ENCODE measurements at places on chromosomes 7 and 10.
A peak's percentile ranks its signal among the peaks of the same experiment; 100 is the strongest.

DNA sequence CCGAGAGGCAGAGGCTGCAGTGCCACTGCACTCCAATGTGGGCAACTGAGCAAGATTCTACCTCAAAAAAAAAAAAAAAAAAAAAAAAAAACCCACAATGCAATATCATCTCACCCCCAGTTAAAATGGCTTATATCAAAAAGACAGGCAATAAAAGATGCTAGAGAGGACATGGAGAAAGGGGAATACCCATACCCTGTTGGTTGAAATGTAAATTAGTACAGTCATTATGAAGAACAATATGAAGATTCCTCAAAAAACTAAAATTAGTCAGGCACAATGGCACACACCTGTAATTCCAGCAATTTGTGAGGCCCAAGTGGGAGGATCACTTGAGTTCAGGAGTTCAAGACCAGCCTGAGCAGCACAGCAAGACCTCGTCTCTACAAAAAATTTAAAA is 25.7 kb downstream of the ABI1 start:
- no peak for DNase-seq
- H3K27ac ChIP-seq: no peak overlapping the region
- H3K36me3 ChIP-seq: no peaks in the 10 kb centered on the region
- H3K4me3 ChIP-seq: no peak overlapping the region

DNA sequence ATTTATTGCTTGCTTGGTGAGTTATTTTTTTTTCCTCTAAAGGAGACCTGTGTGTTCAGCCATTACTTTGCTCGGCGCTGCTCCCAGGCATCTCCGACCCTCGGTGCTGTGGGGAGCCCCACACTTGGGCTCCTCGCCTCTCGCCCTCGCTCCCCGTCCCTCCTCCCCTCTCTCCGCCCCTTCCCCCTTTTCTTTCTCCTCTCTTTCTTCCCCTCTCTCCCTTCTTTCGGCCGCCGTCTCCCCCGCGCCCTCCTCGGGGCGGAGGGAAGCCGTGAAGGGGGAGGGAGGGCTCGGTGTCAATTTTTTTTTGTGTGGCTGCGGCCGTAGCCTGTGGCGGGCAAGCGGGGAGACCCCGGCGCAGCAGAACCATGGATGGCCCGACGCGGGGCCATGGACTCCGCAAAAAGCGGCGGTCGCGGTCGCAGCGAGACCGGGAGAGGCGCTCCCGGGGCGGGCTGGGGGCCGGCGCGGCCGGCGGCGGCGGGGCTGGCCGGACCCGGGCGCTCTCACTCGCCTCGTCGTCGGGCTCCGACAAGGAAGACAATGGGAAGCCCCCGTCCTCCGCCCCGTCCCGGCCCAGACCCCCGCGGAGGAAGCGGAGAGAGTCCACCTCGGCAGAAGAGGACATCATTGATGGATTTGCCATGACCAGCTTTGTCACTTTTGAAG is 1.1 kb downstream of the AUTS2 start:
- peaks cover 42% of the 10 kb centered on the region for H3K27me3 ChIP-seq
- no peak overlapping the region for H3K27ac ChIP-seq
- H3K4me1 ChIP-seq: no peaks in the 10 kb centered on the region
- H3K4me3 ChIP-seq: peak overlapping the region; percentile 65

- no peak overlapping the region for H3K4me3 ChIP-seq
- H3K36me3 ChIP-seq: no peaks in the 10 kb centered on the region
- no peaks in the 10 kb centered on the region for H3K4me1 ChIP-seq
- DNase-seq: no peak
- no peaks in the 10 kb centered on the region for H3K27me3 ChIP-seq
- H3K27ac ChIP-seq: no peak overlapping the region
Measured at GRCh38 chr10:51394039-51394438, 305.4 kb downstream of the CSTF2T start.

DNA sequence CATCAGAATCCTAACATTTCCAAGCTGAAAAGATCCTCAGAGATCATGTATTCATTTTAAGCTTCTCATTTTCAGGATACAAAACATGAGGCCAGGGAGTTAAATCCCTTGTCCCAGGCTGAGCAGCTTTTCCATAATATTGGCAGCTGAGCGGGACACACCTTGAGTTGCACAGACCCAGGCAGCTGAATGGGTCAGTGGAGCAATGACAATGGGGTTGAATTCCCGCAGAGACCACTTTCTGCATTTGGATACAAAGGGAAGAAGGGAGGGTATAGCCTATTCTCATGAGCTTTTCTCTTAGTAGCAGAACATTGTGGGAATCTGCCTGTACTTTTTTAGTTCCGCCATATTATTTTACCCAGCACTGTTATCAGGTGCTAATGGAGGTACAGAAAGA is 49.5 kb downstream of the PRR15 start:
- no peak overlapping the region for H3K27ac ChIP-seq

DNA sequence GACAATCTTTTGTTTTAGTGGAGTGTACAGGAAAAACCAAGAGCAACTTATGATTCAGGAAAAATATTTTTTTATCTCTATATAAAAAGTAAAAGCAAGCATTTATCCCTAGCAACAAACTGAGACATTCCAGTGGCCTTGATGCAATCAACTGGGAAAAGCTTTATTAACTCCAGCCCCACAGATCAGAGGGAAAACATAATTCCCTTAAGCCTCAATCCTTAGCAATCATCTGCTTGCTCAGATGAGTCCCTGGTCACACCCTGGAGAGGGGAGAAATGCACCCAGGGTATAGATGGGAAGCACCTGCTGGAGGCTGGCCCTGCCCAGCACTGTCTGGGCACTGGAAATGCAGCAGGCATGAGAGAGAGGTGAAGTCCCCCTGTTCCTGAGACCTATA is 636.6 kb downstream of the TNS3 start:
- no peak overlapping the region for H3K4me3 ChIP-seq
- no peaks in the 10 kb centered on the region for H3K36me3 ChIP-seq

GRCh38 chr10:27248215-27248614 is 7.6 kb upstream of the ACBD5 start:
- no peak for DNase-seq
- H3K4me3 ChIP-seq: no peak overlapping the region
- no peaks in the 10 kb centered on the region for H3K27me3 ChIP-seq
- H3K4me1 ChIP-seq: no peaks in the 10 kb centered on the region
- H3K27ac ChIP-seq: no peak overlapping the region

- H3K36me3 ChIP-seq: no peaks in the 10 kb centered on the region
- no peak for DNase-seq
- H3K4me1 ChIP-seq: no peaks in the 10 kb centered on the region
- H3K4me3 ChIP-seq: no peak overlapping the region
Measured at GRCh38 chr7:149377386-149377785, 83.5 kb downstream of the ZNF777 start.

- no peaks in the 10 kb centered on the region for H3K4me1 ChIP-seq
- H3K4me3 ChIP-seq: no peak overlapping the region
- H3K36me3 ChIP-seq: no peaks in the 10 kb centered on the region
- no peaks in the 10 kb centered on the region for H3K27me3 ChIP-seq
Measured at GRCh38 chr10:91341686-91342085, 68.5 kb upstream of the HECTD2 start.

GRCh38 chr7:123535517-123535916 is 1.1 kb upstream of the IQUB start:
- no peak for DNase-seq
- H3K27me3 ChIP-seq: no peaks in the 10 kb centered on the region
- no peak overlapping the region for H3K4me3 ChIP-seq
- no peak overlapping the region for H3K27ac ChIP-seq
- no peaks in the 10 kb centered on the region for H3K4me1 ChIP-seq

GRCh38 chr7:16999541-17000267 is 117.9 kb upstream of the AGR3 start:
- H3K36me3 ChIP-seq: no peaks in the 10 kb centered on the region
- H3K27me3 ChIP-seq: no peaks in the 10 kb centered on the region

GRCh38 chr7:87471473-87471872 is 4.0 kb downstream of the ABCB4 start:
- H3K27ac ChIP-seq: no peak overlapping the region
- no peaks in the 10 kb centered on the region for H3K36me3 ChIP-seq
- 0 out of 2 replicates have a peak, but pooled peaks cover 1% of the 10 kb centered on the region for H3K4me1 ChIP-seq
- H3K27me3 ChIP-seq: peaks cover 7% of the 10 kb centered on the region

DNA sequence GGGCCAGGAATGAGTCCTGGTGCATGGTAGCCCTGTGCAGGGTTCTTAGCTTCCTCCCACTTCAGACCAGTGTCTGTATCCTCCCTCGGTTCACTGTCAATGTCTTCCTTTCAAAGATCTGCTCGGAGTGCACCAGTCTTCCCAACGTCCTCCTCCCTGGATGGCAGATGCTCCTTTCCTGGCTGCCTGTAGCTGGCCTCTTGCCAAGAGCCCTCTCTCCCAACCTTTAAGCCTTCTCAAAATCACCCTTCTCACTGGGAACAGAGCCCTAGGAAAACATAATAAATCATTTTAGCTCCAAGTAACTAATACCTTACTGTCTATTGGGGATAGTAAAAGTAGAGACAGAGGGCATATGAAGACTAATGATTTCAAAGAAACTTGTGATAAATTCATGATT is 490.6 kb downstream of the CCSER2 start:
- no peaks in the 10 kb centered on the region for H3K36me3 ChIP-seq
- H3K27me3 ChIP-seq: no peaks in the 10 kb centered on the region
- no peaks in the 10 kb centered on the region for H3K4me1 ChIP-seq

- H3K27me3 ChIP-seq: no peaks in the 10 kb centered on the region
- H3K4me3 ChIP-seq: no peak overlapping the region
- no peaks in the 10 kb centered on the region for H3K36me3 ChIP-seq
- DNase-seq: no peak
- no peak overlapping the region for H3K27ac ChIP-seq
Measured at GRCh38 chr10:80196270-80196949, 8.9 kb downstream of the ANXA11 start.

GRCh38 chr10:6217611-6218010 is 14.9 kb downstream of the PFKFB3 start:
- H3K4me1 ChIP-seq: no peaks in the 10 kb centered on the region
- no peak overlapping the region for H3K4me3 ChIP-seq
- DNase-seq: no peak
- H3K27me3 ChIP-seq: no peaks in the 10 kb centered on the region

GRCh38 chr7:148701414-148701813 is 2.7 kb downstream of the CUL1 start:
- H3K27me3 ChIP-seq: no peaks in the 10 kb centered on the region
- H3K27ac ChIP-seq: no peak overlapping the region
- no peak overlapping the region for H3K4me3 ChIP-seq
- DNase-seq: no peak

- H3K36me3 ChIP-seq: no peaks in the 10 kb centered on the region
- no peak overlapping the region for H3K4me3 ChIP-seq
- H3K27ac ChIP-seq: no peak overlapping the region
- no peaks in the 10 kb centered on the region for H3K4me1 ChIP-seq
- no peak for DNase-seq
Measured at GRCh38 chr7:70808876-70809275, 323.1 kb upstream of the GALNT17 start.

DNA sequence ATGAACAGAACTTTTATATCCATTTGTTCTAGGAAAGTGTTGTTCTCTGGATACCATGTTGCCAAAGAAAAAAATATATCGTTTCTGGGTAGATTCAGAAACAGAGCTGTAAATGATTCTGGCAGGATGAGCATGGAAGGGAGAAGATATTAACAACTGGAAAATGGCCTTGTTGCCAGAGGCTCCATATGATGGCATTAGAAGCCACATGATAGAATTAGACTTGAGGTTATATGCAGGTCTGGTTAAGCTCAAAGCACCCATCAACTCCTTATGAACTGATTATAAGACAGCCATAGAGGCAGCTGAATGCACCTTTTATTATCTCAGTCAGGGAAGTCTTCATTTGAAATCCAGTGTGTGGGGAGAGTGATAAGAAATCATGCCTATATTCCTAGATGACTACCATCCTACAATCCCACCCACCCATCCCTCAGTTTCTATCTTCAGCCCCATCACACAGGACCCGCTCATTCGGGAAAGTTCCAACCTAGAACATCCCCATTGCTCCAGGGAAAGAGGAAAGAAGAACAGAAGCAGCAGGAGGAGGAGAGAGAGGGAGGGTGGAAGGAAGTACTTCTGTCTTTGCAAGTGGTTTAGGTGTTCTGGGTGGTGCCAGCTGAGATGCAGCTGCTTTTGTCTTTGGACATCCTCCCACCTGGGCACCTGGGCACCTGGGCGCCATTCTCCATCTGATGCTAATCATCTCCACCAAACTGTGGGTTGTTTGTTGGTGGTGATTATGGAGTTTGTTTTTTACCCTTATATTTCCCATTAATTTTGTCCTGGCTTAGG is 25.5 kb upstream of the TRIL start:
- H3K27me3 ChIP-seq: no peaks in the 10 kb centered on the region
- H3K4me1 ChIP-seq: peaks cover 5% of the 10 kb centered on the region
- no peak for DNase-seq
- H3K4me3 ChIP-seq: no peak overlapping the region
- no peak overlapping the region for H3K27ac ChIP-seq

DNA sequence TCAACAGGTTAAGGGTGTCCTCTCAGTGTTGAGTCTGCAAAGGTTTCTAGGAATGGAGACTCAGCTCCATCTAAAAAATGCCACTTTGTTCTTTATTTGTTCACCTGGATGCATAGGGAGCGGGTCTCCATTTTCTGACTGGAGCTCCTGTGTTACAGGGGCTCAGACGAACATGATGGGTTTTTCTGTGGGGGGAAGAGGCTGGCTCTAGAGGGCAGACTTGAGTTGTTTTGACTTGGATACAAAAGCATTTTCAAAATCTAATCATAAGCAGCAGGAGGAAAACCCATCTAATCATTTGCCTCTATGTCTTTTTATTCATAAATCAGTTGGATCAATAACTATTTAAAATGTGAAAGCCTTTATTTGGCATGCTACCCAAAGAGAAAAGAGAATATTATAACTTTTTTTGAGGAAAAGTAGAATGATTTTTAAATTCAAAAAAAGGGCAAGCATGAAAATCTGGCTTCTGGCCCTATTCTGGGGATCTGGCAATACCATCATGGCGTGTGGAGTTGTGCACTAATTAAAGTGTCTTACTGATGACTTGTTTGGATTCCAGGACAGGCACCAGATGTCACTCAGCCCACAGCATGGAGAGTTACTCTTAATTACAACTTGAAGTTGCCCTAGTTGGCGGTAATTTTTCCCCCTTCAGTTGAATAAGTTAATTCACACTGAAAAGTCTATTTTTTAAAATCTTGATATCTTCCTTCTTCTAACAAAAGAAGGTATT is 594.9 kb downstream of the REEP3 start:
- H3K27me3 ChIP-seq: no peaks in the 10 kb centered on the region
- DNase-seq: peak; percentile 33
- H3K27ac ChIP-seq: no peak overlapping the region
- H3K4me3 ChIP-seq: no peak overlapping the region
- H3K4me1 ChIP-seq: no peaks in the 10 kb centered on the region
- no peaks in the 10 kb centered on the region for H3K36me3 ChIP-seq

DNA sequence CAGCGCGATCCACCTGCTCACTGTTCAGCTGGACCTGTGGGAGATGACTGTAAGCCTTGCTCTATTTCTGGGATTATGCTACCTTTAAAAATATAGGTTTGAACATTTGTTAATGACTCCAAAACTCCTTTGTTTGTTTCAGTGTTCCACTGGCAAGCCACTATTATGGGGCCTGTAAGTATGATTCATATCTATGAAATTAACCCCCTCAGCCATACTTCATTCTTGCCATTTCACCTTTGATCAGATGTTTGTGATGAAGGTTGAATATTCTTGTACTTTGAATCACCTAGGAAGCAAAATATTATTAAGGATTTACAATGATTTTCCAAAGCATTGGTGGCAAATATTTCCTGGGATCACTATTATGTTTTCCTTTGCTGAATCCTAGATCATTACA is 23.9 kb upstream of the TFAM start:
- H3K36me3 ChIP-seq: no peaks in the 10 kb centered on the region
- no peaks in the 10 kb centered on the region for H3K27me3 ChIP-seq
- no peak overlapping the region for H3K4me3 ChIP-seq
- no peaks in the 10 kb centered on the region for H3K4me1 ChIP-seq
- H3K27ac ChIP-seq: no peak overlapping the region

- no peak overlapping the region for H3K27ac ChIP-seq
- no peak overlapping the region for H3K4me3 ChIP-seq
- no peaks in the 10 kb centered on the region for H3K4me1 ChIP-seq
- peaks cover 37% of the 10 kb centered on the region for H3K27me3 ChIP-seq
- DNase-seq: no peak
Measured at GRCh38 chr10:101241840-101242707, 12.8 kb upstream of the LBX1 start.
